ENCODE measurements at places on chromosomes 6 and 20. TPM values are rescaled to one million over a fixed set of nuclear protein-coding genes. Genes with fewer than 3 reads are reported as not detected.

DNA sequence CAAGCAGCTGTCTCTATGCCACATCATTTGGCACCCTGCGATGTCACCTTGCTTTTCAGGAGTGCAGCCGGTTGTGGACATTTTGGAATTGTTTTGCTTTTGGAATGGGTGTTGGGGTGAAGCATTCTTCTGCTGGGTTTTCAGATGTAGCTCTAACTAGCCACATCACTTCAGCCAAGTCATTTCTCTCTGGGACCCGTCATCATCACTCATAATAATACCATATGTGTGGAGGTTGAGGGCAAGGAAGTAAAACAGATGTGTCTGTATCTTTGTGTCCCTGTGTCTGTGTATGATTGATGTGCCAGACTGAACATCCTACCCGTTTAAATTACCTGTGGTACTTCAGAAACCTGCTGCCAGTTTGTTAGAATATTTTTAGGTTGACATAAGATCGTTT lies 49.5 kb upstream of the TULP4 start:
- no peak overlapping the region for H3K27ac ChIP-seq
- H3K36me3 ChIP-seq = peaks cover 8% of the 10 kb centered on the region
- H3K4me3 ChIP-seq = no peak overlapping the region
- peaks cover 14% of the 10 kb centered on the region for H3K4me1 ChIP-seq
- no peaks in the 10 kb centered on the region for H3K27me3 ChIP-seq

DNA sequence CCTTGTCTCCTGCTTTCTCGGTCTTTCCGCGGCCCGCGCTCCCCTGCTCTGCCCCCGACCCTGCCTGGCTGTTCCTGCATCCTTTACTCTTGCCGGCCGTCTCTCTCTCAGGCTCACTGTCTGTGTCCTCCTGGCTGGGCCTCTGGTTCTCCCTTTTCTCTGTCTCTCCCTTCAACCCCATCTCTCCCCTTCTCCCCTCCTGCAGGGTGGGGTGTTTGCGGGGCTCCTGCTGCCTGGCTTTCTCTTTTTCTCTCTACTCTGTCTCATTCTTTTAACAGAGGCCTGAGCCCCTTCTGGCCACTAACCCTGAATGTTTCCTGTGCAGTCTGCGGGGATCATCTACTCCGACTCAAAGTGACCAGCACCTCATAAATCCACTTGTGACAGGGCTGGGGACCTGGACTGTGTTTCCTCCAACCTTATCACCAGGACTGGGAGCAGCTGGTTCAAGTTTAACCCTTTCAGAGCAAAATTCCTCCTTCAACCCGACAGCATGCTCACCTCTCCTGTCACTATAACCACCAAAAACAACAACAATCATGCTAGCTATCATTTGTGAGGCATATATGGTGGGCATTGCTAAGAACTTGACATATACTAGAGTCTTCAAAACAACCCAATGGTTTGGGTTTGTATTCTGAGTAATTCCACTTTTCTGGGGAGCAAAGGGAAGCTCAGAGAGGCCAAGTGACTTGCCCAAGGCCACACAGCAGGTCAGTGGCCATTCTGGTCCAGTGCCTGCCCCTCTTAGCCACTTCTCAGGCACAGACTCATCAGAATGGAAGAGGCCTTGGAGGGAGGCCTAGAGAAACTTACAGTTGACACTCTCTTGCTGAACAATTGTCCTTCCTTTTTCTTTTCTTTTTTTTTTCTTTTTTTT lies 811 bp upstream of the RSPO4 start:
- peak overlapping the region; percentile 33 for H3K4me3 ChIP-seq
- no peak for DNase-seq
- H3K27ac ChIP-seq = no peak overlapping the region
- peaks cover 6% of the 10 kb centered on the region for H3K4me1 ChIP-seq

DNA sequence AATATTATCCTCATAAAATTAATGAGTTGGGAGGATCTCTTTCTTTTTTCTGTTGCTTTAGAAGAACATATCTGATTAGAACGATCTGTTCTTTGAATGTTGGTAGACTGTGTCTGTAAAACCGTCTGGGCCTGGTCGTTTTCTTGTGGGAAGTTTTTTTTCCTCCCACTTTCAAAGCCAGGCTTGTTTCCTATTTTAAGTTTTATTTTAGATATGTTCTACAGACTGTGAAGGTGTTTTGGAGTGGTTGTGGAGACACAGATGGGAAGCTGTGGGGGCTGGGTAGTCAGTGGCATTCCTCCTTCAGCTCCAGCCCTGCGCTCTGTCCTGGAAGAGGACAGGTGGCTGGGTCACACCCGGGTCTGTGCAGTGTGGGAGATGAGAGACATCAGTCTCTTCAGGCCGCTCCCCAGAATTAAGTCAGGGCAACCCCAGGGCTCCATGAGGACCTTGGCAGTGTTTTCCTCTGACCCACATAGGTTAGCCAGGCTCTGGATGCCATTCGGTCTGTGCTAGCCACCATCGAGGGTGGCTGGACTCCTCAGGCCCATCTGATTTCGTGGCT lies 92.0 kb upstream of the SCP2D1 start:
- no peak for DNase-seq
- no peak overlapping the region for H3K27ac ChIP-seq
- H3K36me3 ChIP-seq = peaks cover 2% of the 10 kb centered on the region
- H3K27me3 ChIP-seq = no peaks in the 10 kb centered on the region
- no peak overlapping the region for H3K4me3 ChIP-seq

DNA sequence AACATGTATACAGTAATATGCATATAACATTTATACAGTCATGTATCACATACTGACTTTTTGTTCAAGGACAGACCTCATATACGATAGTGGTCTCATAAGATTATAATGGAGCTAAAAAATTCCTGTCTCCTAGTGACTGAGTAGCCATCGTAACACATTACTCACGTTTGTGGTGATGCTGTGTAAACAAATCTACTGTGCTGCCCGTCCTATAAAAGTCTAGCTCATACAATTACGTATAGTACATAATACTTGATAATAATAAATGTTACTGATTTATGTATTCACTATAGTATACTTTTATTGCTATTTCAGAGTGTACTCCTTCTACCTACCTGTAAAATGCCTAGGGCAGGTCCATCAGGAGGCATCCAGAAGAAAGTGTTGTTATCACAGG lies 17.4 kb downstream of the SERAC1 start:
- no peak overlapping the region for H3K27ac ChIP-seq
- H3K4me1 ChIP-seq = no peaks in the 10 kb centered on the region
- no peak overlapping the region for H3K4me3 ChIP-seq
- no peak for DNase-seq
- peaks cover 20% of the 10 kb centered on the region for H3K36me3 ChIP-seq

DNA sequence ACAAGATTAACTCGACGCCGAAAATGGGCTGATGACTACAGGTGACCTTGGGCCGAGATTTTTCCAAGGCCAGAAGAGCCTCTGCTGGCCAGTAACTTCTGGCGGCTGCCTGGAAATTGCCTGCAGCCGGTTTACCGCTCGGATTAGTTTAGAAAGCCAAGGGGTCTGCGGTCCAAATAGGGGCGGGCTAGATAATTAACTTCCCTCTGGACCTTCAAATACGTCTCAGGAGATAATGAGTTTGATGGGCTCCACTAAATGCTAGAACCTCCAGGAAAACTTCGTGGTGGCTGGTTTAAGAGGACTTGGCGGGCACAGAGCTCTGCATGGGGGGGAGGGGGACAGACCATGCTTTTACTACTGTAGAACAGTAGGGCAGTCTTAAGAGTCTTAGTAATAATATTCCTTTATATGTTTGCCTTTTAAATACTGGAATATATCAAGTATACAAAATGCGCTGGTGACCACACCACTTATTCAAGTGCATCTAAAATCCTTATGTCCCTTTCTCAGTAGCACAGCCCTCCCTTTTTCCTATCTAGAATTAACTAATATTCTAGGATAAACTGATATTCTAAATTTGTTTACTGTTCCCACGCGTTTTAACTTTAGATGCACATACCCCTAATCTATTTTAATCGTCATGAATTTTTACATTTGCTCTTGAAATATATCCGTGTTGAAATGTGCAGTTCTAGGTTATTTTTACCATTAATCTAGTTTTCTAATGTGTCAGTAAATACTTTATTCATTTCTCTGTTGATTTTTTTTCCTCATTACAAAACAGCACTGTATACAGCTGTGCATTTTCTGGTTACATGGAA lies 107.5 kb upstream of the PRSS16 start:
- H3K4me1 ChIP-seq = peaks cover 46% of the 10 kb centered on the region
- DNase-seq = no peak
- peaks cover 14% of the 10 kb centered on the region for H3K36me3 ChIP-seq
- peak overlapping the region; percentile 98 for H3K27ac ChIP-seq

DNA sequence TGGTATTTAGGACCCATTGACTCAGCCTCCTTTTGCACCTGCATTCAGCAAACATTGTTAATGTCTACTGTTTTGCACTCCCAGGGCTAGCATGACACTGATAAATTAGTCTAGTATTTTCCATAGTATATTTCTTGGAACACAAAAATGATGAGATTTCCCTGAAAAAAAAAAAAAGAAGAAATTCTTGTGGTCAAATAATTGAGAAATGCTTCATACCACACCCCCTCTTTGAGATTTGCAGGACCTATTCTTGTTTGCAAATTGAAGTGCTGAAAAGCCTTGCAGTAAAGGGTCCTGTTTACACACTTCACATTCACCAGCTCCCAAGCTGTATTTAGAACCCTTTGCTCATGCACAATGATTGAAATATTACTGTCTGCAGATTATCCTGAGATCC lies 36.3 kb upstream of the CLIC5 start:
- H3K36me3 ChIP-seq = no peaks in the 10 kb centered on the region
- peaks cover 7% of the 10 kb centered on the region for H3K27me3 ChIP-seq
- H3K4me3 ChIP-seq = no peak overlapping the region
- peaks cover 12% of the 10 kb centered on the region for H3K4me1 ChIP-seq
- no peak for DNase-seq

DNA sequence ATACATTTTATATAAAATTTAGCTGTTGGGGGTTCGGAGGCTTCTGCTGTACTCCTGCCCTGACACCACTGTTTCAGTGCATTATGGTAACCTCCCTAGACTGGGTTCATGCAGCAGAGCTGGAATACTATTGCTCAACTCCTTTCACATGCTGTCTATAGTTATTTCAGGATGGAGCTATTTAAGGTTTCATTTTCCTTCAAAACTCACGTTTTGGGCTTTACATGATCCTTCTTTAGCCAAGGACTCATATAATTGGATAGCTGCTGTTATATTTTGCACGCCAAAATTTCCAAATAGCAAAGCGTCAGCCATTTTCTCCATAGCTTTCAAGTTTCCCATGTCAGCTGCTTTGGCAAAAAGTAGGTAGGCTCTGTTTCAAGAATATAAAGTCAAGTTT lies 76.8 kb downstream of the SEL1L2 start:
- no peak overlapping the region for H3K4me3 ChIP-seq
- no peaks in the 10 kb centered on the region for H3K4me1 ChIP-seq
- DNase-seq = no peak
- H3K27me3 ChIP-seq = no peaks in the 10 kb centered on the region
- H3K27ac ChIP-seq = no peak overlapping the region
- H3K36me3 ChIP-seq = no peaks in the 10 kb centered on the region

DNA sequence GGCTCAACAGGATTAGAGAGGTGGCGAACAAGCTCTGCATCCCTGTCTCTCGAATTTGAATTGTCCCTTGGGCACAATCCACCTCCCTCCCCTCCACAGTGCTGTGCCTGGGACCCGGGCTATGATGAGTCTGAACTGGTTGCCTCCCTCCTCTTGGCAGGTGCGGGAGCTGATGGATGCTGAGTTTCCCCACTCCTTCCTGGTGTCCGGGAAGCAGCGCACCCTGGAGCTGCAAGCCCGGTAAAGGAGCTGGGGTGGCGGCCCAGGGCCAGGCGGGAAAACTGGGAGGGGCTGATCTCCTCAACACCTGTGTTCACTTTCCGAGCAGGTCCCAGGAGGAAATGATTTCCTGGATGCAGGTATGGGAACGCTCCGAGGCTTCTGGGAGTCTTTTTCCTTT lies 14.9 kb downstream of the FGD2 start:
- no peak for DNase-seq
- H3K27ac ChIP-seq = peak overlapping the region; percentile 16
- H3K36me3 ChIP-seq = no peaks in the 10 kb centered on the region
- H3K27me3 ChIP-seq = no peaks in the 10 kb centered on the region

GRCh38 chr6:167826896-167827582 lies at the start of gene AFDN:
Gene AFDN (plus strand): TSS chr6:167826911. CDS start chr6:167827133, 222 bp downstream.
- peak within 1 kb of the TSS; percentile 89 for H3K4me3 ChIP-seq
- H3K4me1 ChIP-seq = peaks cover 34% of the 10 kb centered on the region
- H3K27me3 ChIP-seq = peaks cover 67% of the 10 kb centered on the region
- no peak for DNase-seq
- peaks cover 2% of the 10 kb centered on the region for H3K36me3 ChIP-seq

- no peak overlapping the region for H3K27ac ChIP-seq
- no peaks in the 10 kb centered on the region for H3K36me3 ChIP-seq
- H3K4me3 ChIP-seq = no peak overlapping the region
- no peak for DNase-seq
- H3K4me1 ChIP-seq = peaks cover 3% of the 10 kb centered on the region
- no peaks in the 10 kb centered on the region for H3K27me3 ChIP-seq
Measured at GRCh38 chr6:98539741-98540140, 294.6 kb upstream of the POU3F2 start.

DNA sequence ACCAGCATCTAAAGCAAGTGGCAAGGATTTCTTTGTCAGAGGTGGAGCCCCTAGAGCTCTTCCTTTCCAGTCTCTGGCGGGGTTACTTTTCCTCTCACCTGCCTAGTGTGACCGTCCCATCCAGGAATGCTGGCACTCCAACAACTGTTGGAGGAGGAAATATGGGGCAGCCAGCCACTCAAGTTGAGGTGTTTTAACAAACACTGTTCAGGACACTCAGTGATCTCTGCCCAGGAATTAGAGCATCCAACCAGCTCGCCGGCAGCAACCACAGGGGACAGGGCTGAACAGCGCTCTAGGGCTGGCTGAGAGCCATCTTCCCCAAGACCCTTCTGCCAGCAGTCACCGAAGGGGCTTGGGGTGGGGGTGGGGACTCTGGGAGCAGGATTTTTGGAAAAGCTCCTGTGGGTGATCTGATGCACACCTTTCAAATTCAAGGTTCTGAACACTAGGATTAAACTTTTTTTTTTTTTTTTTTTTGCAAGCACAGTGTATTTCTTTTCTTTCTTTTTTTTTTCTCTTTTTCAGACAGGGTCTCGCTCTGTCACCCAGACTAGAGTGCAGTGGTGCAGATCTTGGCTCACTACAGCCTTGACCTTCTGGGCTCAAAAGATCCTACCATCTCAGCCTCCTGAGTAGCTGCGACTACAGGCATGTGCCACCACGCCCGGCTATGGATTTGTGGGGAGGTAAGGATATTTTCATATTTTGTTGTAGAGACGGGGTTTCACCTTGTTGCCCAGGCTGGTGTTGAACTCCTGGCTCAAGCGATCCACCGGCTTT lies 28.4 kb upstream of the KCNK16 start:
- H3K27me3 ChIP-seq = no peaks in the 10 kb centered on the region
- H3K27ac ChIP-seq = no peak overlapping the region
- no peaks in the 10 kb centered on the region for H3K36me3 ChIP-seq
- H3K4me1 ChIP-seq = no peaks in the 10 kb centered on the region

The HCRTR2 gene
- total RNA-seq = not detected

The TRIM15 gene
- total RNA-seq = 0.24 TPM

The CLPSL1 gene
- not detected for total RNA-seq

The CNR1 gene
- not detected for total RNA-seq

The PPIL6 gene
- total RNA-seq = not detected

Data from activated CD4-positive, alpha-beta T cell treated with anti-CD3 and anti-CD28 coated beads, Interleukin-2, amount 10 ng/mL, durations not matched to agents 24 days and 14 days (primary cell).